ENCODE measurements at places on chromosomes 6 and 20.

DNA sequence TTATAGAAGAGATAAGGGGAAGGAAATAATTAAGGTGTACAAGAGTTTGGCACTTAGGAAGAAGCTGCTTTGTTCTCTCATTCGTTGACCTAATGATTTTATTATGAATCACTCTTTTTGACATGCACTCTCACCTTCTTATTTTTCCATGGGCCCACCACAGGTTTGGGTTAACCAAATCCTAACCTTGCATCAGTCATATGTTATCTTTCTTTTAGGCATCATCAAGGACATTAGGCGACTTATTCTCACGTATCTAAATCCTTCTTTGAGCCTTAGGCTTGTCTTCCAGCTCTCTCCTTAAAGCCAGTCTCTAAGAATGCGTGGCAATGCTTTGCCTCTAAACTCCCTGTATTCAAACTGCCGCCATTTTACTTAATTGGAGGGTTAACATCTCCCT is 58.3 kb downstream of the TNFRSF21 start:
- DNase-seq = no peak

GRCh38 chr6:99362678-99363268 is 13.3 kb upstream of the FAXC start:
- no peak for DNase-seq

DNA sequence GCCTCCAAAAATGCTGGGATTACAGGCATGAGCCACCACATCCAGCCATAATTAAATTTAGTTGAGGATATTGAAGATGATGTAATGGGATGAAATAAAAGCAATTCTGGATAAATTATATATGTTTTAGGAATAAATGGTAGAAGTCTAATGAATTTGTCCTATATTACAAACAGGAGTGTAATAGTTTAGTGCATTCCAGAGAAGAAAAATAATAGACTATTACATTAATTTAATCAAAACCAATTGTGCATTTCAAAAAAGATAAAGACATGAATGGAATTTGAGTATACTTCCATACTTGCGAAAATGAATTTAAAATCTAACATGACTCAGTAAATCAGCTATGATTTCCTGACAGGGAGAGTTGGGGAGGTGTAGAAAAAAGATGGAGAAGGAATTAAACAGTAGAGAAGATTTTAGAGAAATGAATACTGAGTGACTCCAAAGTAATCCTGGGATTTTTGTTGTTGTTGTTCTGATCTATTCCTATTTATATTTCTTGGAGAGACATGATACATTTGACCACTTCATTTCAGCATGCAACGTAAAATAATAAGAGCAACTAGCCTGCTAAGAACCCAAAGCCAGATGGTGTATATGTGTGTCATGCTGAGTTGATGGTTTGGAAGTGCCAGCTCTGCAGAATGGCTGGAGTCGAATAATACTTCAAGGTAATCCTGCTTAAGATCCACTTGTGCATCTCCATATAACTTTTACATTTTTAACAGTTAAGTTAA is 67.4 kb downstream of the AIG1 start:
- DNase-seq = no peak

- no peak for DNase-seq
These were observed 42.7 kb upstream of the NOX3 start for GRCh38 chr6:155498370-155498769.

DNA sequence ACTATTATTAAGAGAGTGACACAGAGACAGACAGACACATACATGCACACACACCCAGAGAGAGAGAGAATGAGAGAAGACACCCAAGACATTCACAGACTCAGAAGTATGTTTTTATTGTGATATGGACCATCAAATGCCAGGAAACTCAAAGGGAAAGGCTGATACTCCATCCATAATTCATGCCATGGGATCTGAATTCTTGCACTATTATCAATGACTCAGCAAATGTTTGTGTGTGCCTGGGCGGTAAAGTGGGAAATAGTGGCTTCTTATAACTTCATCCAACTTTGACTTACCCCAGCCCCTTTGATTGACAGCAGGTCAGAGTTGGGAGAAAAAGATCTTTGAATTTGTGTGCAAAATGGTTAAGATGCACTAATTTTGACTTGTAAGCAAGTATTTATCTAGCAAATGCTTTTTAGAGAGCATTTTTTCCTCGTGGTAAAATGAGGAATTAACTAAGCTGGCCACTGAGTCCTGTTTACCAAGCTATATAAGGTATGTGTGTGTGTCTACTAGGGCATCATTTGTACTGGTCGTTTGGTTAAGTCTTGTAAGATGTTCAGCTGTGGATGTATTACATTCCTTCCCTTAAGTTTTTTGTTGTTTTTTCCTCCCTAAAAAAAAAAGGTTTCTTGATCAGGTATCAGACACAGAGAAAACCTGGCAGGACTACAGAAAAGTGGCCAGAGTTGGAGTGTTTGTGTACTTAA is 3.0 kb upstream of the CCN2 start:
- DNase-seq = no peak

GRCh38 chr20:8020314-8021079 is 936 bp upstream of the TMX4 start:
- DNase-seq = no peak

DNA sequence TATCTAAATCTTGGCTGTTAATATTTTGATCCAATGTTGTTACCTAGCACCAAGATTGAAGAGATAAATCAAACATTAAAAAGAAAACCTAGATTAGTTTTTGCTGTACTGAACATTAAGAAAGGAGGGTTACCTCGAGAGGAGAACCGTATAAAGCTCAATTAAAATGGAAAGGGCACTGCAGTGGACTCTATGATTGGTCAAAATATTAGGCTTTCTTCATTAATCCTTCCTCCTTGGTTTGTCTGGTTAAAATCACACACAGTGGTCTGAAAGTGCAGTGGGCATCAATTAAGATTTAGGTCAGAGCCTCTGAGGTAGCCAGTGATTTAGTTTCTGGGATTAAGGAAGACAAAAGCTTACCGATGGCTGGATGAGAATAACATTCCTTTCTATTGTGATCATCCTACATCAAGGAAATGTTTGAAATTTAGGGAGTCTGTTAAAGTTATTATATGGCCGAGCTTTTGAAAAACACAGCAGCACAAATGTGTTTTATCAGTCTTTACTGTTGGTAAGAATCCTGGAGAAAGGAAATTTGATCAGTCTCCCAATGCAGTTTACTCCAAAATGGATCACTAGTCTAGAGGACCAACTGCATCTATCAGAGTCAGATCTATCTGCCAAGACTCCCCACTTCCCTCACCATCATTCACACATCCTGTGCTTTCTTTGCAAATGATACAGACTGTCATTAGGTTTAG is 134.6 kb upstream of the NEDD9 start:
- no peak for DNase-seq

GRCh38 chr6:37938909-37939308 is 119.4 kb downstream of the ZFAND3 start:
- no peak for DNase-seq

- no peak for DNase-seq
These were observed 471.3 kb upstream of the NRSN1 start for GRCh38 chr6:23654745-23655144.

DNA sequence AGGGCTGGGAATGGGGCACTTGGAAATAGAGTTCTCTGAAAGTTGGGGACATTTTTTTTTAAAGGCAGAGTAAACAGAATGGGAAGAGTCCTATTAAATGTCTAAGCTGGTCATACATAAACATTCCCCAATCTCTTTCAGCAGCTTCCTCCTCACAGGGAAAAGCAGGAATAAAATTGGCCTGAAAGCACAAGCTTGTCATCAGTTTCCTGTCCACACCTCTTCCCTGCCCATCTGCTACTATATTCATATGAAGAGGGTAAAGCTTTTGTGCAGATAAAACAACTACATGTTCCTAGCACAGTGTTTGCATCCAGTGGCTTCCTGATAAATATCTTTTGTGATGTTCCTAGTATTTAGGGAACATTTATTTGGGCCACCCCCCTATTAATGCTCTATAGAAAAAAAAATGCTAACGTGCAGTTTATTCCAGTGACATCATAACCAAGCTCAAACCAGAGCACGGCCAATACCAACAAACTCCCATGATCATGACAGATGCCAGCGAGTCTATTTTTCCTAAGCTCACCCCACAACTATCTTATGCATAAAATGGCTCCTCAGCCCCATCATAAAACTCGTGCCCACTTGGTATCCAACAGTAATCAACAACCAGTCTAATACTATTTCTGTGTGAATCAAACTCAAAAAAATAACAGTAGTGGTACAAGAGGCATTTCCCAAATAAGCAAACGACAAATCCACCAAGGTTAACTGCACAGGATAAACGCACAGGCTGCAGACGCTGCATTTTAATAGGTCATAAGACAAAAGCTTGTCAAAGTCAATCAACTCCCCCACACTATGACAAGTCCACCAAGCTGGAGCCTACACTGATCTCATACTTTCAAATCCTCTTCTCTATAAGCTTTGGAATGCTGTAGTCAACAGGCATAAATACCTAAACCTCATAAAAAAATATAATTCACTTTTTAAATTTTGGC is 95.3 kb downstream of the EPB41L2 start:
- DNase-seq = no peak

GRCh38 chr20:24289737-24290481 is 179.5 kb upstream of the SYNDIG1 start:
- no peak for DNase-seq

DNA sequence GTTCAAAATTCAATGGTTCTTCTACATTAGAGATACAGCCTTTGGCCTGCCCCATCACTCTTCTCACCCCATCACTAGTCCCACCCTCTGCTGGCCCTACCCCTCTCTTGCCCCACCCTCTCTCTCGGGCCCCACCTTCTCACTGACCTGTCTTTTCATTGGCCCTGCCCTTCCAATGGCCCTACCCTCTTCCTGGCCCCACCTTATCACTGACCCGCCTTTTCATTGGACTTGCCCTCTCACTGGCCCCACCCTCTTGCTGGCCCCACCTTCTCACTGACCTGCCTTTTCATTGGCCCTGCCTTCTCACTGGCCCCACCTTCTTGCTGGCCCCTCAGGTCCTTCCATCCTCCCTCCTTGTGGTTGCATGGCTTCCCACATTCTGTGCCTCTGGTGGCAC is 107.2 kb upstream of the PLEKHG1 start:
- peak; percentile 87 for DNase-seq

- DNase-seq = no peak
These were observed 256.5 kb downstream of the HACE1 start for GRCh38 chr6:104603108-104603745.

GRCh38 chr6:145809211-145809610 is 5.4 kb downstream of the FBXO30 start:
- no peak for DNase-seq

DNA sequence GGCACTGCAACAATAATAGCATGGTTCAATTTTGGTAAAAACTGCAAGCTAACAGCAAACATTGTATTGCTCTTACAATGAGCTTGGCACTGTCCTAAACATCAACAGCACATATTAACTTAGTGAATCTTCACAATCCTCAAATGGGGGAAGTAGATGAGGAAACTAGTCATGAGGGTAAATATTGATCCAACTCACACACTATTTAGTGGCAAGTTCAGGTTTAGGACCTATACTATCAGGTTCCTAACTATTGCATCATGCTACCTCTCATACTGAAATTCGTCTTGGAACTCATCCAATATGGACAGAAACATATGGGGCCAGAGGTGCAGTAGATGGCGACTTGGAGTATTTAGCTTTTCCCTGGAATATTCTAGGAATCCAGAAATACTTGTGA is 34.2 kb downstream of the FKBP1C start:
- DNase-seq = no peak
